ENCODE measurements at places on chromosomes 3 and 15. TPM values are rescaled to one million over a fixed set of nuclear protein-coding genes. Genes with fewer than 3 reads are reported as not detected.

The GDPGP1 gene
- total RNA-seq = 11.9 TPM

The LEKR1 gene
- 2.3 TPM for total RNA-seq

The APEH gene
- total RNA-seq = 75.3 TPM

The LXN gene
- 15.3 TPM for total RNA-seq

The CAV3 gene
- 20.4 TPM for total RNA-seq

The ZIC1 gene
- not detected for total RNA-seq

The STX19 gene
- total RNA-seq = not detected

The TIMP4 gene
- total RNA-seq = 54.5 TPM

The RNF111 gene
- total RNA-seq = 16.7 TPM

The KBTBD13 gene
- 5.2 TPM for total RNA-seq

The IL12A gene
- total RNA-seq = 0.42 TPM

All from left cardiac atrium (tissue), 4 donors.